Mesenchymal stem cell (in vitro differentiated cells and primary cell): ENCODE measurements at places on chromosomes 16 and 17.

DNA sequence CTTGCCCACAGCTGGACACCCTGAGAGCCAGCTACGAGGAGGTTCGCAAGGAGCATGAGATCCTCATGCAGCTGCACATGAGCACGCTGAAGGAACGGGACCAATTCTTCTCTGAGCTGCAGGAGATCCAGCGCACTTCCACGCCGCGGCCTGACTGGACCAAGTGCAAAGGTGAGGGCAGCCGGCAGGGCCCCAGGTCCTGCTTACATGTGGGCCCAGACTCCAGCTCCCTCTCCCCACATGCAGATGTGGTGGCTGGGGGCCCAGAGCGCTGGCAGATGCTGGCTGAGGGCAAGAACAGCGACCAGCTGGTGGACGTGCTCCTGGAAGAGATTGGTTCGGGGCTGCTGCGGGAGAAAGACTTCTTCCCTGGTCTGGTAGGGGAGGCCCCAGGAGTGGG lies 16.2 kb upstream of the THAP11 start:
- no peak for DNase-seq

- DNase-seq = no peak
Observed at GRCh38 chr16:12494661-12495060, 309.0 kb downstream of the CPPED1 start.

GRCh38 chr17:60535382-60536279 lies 9.6 kb upstream of the APPBP2 start:
- peak; percentile 97 for DNase-seq

DNA sequence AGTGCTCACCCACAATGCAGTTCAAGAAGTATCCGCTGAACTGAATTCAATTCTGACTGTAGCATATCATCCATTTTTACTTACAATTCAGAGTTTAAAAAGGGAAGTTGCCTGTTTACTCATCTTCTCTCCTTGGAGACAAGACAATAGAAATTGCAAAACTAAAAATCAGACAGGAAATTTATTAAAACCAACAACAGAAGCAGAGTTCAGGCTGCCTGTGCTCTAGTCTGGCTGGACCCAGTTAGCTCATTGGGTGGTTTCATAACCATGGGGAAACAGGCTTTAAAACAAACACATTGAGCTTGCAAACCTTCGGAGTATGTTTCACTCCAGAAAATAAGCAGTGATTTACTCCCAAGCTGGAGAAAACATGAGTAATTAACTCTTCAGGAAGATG lies 321.4 kb downstream of the GRIN2A start:
- DNase-seq = no peak

DNA sequence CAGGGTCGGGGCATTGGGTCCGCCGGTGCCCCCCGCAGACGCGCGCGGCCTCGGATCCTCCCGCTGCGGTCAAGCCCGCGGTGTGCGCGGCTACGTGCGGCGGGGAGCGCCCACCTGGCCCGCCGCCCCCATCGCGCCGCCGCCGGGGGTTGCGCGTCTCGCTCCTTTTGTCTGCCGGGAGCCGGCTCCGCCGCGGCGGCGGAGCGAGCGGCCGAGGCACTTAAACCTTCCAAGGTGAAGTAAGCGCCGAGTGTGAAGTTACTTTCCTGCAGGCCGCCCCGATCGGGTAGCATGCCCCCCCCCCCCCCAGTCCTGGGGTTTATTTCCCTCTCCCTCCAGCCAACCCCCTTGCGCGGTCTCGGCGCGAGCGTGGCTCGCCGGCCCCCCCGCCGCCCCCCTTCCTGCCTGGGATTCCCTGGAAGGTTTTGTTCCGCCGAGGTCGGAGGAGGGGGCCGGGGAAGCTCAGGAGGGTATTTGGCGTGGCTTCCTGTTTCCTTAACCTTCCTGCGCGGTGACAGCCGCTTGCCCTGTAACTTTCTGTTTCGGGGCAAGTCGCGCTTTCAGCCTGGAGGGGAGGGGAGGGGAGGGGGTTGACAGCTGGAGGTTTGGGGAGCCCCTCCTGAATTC lies 56.6 kb upstream of the GSE1 start:
- peak; percentile 63 for DNase-seq

DNA sequence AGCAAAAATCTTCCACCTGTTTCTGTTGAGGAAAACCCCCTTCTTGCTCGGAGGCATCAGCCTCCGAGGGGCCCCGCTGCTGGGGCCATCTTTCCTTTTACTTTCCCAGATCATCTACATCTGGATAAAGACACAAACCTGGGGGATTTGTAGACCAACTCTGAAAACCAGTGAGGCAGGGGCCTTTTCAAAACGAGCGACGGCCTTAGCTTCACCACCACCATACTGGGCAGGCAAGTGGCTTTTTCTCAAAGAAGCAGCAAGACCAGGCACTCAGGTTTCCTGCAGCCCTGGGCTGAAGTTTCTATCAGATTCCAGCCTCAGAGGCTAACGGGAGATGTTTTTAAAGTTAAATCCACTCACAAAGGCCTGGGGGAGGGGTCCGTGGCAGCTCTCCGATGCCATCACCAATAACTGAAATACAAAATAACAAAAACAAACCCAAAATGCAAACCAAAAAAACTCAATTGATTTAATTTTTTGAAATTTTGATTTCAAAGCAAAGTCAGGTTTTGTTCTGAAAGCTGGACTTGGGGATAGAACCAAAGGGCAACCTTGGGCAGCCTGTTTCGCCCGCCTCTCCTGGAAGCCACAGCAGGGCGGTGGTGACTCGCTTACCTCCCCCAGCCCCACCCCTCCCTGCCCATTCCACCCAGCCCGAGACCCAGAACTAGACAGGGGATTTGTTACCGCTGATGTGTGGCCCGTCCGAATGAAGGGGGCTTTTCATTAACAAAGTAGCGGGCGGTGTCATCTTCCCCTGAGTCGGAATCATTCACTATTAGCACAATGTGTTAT lies 55.8 kb downstream of the SALL1 start:
- DNase-seq = no peak

DNA sequence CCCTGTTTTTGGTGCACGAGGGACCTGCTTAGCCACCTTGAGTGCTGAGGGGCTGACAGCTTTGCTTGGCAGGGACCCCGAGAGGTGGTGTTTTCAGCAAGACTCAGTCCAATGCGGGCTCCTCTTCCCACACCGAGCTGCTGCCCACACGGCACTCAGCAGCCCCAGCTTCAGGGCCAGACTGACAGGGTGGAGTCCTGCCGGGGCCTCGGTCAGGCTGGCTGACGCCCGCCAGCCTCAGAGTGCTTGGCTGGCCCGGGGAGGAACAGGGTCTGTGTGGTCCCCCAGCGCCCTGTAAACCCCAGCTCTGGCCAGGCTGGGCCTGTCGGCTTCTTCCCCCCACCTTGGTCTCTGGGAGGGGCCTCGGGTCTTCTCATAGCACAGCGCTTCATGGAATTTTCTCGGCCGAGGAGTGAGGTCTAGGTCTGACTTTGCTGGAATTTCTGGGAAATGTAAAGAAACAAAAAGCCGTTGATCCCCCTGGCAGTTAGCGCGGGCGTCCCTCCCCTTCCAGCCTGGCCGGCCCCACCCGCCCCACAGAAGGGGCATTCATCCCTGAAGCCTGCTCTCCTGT lies 2.6 kb downstream of the SOX8 start:
- no peak for DNase-seq

DNA sequence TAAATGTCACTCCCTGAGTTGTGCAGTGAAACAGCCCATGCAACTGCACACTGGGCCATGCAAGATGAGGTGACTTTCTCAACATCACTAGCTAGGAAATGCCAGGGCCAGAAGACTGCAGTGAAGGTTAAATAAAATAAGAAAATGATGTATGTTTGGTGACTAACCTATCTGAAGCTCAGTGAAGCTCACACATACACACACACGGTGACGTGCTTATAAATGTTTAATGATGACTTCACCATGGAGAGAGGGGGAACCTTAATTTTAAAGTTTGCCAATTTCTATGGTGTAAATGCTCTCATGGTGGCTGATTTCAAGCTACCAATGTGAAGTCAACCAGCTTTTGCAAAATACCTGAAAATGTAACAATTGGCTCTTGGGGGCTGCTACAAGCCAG lies 166.4 kb downstream of the MAF start:
- DNase-seq = no peak

DNA sequence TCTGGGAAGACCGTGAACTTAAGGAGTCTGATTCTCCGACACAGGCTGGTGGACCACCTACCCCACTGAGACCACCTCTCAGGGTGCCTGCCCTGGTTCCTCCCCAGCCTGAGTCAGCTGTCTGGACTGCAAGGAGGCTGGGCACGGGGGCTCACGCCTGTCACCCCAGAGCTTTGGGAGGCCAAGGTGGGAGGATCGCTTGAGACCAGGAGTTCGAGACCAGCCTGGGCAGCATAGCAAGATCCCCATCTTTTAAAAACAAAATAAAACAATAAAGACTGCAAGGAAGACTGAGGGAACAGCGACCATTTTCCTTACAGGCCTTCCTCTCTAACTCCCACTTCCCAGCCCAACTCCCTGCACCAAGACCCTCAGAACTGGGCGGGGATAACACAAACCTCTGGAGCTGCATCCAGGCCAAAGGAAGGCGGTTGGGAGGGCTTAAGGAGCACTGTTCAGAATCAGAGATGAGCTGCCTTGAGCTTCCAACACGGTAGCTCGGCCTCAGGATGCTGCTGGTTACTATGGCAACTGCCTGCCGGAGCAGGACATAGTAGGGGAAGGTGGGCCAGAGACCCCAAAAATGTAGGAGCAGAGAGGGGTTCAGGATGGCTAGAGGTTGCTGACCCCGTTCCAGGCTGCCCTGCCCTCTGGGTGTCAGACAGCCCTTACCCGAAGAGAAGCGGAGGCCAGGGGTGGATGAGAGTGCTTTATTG lies 4.4 kb downstream of the APOBR start:
- no peak for DNase-seq

GRCh38 chr17:78933959-78934568 lies 8.9 kb upstream of the TIMP2 start:
- peak; percentile 98 for DNase-seq
